Skeletal muscle cell (primary cell): ENCODE measurements at places on chromosomes 5 and 9.

DNA sequence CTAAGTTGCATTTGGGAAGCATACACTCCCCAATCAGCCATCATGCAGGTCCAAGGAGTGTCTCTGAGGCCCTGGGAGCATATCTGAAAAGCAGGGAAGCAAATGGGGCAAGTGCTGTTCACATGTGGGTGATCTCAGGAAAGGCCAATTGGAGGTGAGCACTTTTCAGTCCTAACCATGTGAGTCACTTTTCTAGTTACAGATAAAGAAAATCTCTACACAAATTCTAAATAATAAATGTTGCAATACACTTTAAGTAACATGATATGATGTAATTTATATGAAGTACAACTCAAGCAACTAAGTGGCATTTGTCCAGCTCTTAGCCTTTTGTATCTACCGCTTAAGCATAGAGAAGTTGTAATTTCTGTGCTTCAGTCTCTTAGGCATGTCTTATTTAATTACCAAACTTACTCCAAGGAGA is 18.4 kb downstream of the ADAMTS16 start:
- DNase-seq: no peak

DNA sequence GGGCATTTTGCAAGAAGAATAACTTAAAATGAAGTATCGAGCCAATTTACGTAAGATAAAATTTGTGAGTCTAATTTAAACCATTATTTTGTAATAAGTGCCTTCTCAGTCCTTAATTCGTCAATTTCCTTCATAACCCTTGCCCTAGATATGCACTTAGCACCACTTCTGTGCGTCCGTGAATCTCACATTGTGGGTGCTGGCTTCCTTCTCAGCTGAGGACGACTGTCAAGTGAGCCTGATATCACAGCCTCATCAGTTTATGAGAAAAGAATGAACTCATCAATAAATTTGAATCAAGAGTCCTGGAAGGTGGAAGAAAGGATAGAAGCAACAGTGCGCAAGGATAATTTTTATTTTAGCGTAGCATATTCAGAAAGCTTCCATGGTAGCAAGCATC is 64.5 kb downstream of the MARCHF11 start:
- DNase-seq: no peak

DNA sequence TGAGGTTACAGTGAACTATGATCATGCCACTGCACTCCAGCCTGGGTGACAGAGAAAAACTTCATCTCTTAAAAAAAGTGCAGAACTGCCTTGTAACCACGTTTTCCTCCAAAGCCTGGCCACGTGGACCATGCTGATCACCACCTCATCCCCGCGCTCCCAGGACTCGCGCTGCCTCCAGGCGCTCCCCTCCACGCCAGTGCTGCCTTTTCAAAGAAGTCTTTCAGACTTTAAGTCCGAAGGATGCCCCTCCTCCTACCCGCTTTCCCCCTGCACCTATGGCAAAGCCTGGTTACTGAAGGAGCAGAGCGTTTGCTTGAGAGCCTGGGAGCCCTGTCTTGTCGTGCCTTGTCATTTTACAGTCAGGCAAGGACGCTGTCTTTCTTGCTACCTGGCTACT is 43.8 kb downstream of the HABP4 start:
- no peak for DNase-seq

DNA sequence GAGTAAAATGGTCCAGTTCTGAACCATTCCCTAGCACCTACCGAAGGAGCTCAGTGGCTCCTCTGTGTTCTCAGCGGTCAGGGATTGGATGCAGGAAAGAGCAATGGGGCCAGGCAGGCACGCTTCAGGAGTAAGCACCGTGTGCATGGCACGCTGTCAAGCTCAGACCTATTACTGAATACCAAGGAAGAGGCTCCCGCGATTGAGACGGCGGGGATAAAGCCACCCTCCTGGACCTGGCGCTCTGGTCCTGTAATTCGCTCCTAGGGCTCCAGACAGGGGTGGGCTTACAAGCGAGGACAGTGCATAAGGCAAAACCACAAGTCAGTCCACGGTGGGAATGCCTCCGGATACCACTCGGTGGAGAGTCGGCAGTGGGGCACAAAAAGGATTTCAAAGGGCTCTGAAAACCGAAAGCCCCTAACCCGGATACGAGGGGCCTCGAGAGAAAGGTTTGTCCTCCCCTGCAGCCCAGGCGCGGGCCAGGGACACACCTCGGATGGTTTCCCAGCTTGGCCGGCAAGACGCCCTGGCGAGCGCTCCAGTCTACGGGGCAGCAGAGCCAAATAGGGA is 988 bp downstream of the OXCT1 start:
- DNase-seq: no peak

DNA sequence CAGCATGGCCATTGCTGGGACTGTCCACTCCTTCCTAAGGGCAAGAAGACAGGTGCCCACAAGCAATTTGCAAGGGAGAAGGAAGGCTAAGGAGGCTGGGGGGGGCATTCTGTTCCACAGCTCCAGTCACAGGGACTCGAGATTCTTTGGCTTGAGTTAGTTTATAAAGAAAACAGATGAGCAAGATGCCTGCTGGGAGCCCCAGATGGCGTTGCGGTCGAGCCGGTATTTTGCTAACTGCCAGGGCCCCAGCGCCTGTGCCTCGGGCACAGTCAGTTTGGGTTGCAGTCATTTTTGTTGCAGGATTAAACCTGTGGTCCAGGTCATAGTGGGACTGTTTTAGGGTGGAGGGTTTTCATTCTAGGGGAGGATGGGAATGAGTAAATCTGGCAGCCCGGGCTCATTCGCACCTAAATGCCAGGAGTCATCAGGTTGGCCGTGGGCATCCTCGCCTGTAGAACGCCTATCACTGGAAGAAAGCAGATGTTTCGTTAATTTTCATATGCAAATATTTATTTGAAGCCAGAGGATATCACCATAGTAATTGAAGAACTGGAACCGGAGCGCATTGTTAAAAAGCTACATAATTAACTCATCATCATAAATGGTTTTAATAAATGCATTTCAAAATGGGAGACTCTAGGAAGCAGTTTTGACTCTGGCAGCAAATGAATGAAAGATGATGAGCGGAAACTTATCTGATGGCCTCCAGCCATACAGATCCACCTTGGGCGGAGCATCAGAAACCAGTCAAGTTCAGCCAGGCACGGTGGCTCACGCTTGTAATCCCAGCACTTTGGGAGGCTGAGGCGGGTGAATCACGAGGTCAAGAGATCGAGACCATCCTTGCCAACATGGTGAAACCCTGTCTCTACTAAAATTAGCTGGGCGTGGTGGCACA is 87.1 kb upstream of the FCN2 start:
- no peak for DNase-seq

DNA sequence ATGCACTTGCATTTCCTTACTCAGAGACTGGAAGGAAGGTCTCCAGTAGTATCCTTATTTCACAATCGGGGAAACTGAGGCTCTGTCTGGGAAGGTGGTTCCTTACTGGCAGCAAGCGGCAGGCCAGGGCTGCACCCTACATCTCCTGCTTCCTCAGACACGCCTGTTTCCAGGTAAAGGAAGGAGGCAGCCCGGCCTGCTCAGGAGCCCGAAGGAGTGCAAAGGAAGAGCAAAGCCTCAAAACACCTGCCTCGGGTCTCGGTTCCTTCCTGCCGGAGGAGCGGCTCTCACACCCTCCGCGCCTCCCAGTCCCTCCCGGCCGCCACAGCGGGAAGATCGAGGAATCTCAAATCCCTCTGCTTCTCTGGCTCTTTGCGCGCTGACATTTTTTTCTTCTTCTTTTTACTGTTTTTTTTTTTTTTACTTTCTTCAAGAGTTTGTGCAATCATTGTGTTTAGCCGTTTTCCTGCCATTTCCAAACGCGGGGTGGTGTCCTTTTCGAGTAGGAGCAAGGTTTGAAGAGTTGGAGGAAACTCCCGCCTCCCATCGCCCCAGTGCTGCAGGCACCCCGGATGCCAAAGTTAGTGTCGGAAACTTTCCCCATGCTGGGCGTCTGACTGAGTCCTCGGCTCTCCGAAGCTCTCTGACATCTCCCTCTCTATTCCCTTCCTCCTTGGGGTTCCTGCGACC is 1.0 kb downstream of the GGTA1 start:
- DNase-seq: peak; percentile 8

- DNase-seq: no peak
These were observed 126.0 kb upstream of the IRX2 start for GRCh38 chr5:2877522-2877921.
